ENCODE measurements at places on chromosomes 6 and 20.

DNA sequence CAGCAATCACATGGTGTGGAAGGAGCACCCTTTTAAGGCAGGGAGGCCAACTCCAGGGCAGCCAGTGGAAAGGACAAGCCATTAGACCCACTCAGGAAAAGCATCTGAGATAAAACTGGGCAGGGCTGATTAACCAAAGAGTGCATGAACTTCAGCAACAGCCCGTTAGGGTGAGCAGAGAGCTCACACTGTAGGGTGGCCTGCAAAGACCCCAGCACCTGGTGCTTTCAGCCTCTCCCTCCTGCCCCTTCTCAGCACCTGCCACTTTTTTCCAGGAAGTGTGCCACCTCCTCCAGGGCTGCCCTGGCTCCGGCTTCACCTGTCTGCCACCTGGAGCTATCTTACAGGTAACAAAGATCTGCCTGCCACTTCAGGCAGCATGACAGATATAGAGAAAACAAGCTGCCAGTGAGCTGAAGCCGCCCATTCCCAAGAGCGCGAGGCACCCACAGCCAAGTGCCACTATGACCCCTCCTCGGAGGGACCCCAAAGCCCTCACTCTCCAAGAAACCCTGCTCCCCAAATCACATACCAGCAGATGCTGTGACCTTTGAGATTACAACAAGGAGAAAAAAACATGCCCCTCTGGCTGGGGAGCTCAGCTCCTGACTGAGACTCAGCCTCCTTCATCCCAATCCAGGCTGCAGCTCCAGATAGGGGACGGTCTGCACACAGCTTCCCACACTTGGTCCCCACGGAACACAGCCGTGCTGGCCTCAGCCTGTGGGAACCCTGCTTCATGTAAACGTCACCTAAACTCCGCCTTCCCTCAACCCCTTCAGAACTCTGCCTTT is 71.2 kb downstream of the ABHD12 start:
- DNase-seq = peak; percentile 34

DNA sequence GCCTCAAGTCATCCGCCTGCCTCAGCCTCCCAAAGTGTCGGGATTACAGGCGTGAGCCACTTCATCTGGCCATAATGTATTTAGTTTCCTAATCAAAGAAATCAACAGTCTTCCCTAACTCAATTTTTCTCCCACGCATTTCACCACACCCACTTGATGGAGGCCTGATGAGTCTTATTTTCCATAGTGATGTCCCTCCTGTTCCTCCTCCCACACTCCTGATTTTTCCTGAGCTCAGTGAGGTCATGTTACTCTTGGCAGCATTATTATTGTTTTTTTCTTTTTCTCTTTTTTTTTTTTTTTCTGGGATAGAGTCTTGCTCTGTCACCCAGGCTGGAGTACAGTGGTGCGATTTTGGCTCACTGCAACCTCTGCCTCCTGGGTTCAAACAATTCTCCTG is 8.9 kb downstream of the ABRACL start:
- DNase-seq = no peak

- no peak for DNase-seq
Measured at GRCh38 chr6:159473475-159474263, 219.4 kb downstream of the SOD2 start.

DNA sequence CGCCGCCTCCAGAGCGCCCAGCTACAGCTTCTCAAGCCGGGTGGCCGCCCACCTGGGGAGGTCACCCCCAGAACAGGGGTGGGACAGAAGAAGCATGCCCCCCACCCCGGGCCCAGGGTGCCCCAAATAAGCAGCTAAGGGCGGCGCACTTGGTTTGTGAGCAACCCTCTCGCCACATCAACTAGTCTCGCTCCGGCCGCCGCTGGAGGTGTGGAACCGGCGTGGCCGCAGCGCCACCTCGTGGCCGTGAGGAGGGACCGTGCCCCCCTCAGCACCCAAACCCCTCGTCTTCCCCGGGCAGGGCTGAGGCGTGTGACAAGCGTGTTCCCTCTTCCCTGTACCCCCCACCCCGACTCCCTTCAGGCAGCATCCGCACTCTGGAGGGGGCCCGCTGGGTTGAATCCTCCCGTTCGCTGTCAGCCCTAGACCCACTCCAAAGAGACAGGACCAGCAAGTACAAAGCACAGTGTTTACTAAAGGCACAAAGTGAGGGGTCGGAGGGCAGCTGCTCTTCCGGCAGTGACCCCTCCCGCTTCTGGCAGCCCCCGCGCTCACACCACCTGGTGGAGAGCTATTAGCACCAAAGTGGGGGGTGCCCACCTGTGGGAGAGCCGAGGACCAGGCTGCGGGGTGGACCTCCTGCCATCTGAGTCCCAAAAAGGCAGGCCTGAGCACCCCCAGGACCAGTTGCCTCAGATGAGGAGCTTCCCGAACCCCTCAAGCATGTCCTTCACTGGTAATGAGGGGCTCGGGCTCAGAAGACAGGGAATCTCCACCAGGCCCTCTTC is 45.4 kb downstream of the MDFI start:
- peak; percentile 59 for DNase-seq

DNA sequence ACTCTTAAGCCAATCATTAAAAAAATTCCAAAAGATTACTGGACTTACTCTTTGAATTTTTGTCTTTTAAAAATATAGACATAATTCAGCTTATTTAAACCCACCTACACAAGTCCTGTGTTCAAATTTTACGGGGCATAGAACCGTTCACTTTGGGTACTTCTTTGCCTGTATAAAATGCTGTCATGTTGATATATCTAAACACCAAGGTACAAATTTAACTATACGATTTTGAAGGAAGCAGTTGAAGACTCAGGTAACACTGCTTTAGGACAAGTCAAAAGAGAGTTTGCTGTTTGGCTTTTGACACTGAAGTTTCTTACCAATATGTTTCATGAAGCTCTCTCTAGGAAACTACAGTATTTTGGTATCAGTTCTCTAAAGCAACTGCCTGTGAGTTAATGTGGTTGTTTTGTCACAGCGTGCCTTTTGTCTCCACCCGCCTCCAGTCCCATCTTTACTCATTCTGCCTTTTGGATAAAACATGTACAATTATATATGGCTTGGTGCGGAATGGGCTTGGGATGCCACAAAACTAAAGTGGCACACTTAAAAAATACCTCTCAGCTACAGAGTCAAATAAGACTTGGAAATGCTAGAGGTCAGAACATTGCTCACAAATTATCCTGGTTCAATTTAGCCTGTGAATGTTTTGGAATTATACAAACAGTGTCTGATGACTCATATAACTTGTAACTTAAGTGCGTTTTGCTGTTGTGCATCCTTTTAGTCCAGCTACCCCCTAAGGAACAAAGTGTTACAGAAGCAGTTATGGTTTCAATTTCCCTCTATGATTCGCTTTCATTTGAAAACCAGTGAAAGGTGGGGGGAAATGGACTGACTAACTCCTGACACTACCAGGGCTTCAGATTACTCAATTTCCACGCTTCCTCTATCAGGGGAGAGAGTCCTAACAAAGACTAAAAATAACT is 38.7 kb downstream of the RGS17 start:
- no peak for DNase-seq

GRCh38 chr6:2970034-2970685 is 1.2 kb downstream of the SERPINB6 start:
- DNase-seq = no peak

DNA sequence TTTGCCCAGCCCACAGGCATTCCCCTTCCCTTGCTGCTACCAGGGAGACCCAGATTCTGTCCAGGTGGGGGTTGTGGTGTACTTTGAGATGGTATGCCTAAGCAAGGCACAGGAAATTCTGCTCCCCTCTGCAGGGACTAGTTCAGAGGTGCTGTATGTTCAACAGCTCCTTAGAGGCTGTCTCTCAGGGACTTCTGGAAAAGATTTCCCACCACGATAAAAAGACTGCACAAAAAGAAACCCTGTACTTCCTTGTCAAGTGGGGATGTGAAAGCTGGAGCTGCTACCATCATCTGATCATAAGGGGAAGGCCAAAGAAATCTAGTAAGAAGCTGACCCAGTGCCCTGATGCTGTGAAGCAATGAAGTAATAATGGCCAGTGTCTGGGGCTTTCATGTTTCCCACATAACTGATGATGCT is 51.5 kb upstream of the SMIM29 start:
- no peak for DNase-seq

DNA sequence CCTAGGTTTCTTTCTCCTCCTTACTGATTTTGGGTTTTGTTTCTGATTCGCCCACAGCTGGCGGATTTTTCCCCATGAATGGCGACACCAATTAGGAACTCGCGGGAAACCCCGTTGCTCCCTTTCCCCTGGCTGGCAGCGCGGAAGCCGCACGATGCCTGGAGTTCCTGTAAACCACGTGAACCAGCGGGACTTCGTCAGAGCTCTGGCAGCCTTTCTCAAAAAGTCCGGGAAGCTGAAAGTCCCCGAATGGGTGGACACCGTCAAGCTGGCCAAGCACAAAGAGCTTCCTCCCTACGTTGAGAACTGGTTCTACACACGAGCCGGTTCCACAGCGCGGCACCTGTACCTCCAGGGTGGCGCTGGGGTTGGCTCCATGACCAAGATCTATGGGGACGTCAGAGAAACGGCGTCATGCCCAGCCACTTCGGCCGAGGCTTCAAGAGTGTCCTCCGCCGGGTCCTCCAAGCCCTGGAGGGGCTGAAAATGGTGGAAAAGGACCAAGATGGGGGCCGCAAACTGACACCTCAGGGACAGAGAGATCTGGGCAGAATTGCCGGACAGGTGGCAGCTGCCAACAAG is 3.2 kb upstream of the SEC23B start:
- peak; percentile 26 for DNase-seq

GRCh38 chr20:64220891-64221527 is 34.5 kb upstream of the PCMTD2 start:
- DNase-seq = no peak

DNA sequence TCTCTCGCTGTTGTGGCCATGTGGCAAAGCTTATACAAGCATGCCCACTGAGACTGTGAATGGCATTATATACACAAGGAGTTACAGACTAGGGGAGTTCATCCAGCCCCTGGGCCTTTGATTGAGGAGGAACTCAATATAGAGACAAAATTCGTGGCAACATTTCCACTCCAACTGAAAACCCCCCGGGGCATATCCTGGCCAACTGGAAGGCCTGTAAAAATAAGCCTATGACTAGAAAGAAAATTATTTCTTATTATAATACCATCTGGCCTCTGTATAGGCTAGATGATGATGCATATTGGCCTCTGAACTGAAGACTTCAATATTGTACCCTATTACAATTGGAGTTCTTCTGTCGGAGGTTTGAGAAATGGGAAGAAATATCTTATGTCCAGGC is 175.5 kb upstream of the GJE1 start:
- DNase-seq = no peak

- no peak for DNase-seq
Measured at GRCh38 chr6:90516074-90516660, 70.7 kb downstream of the MAP3K7 start.

GRCh38 chr6:150302520-150303176 is 66.2 kb upstream of the IYD start:
- DNase-seq = no peak

DNA sequence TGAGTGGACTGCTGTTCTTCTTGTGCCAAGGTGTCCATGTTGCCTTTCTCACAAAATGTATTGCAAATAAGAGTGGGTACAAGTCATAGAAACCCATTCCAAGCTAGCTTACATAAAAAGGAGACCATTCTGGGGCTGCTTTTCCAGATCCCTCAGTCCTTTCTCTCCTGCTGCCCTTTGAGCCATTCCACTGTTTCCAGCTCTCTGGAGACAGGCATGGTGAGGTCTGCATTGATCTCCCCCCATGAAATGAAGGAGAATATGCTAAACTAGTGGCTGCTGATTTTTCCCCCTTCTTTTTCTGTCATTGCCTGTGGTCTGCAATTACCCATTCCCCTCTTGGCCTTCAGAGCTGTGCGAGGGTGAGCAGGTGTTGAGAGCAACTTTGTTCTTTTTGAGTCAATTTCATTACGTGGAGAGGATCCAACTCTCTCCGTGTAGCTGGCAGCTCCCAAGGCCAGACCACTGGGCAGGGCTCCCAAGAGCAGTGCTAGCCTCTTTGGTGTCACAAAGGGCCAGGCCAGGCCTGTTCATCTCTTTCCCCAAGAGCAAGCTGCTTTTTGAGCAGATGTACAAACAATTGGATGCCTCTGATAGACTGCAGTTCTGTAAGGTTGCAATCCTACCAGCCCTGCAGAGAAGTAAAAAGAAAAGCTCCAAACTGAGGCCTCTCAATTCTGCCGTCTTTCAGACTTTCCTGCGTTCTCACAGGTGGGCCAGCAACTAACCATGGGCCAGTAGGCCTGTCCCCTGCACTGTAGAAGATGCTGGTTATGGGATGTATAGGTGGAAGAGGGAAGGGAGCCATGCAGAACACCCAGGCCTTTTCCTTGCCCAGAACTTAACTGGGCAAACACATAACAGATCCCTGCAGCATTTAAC is 96.1 kb upstream of the ARMC2 start:
- no peak for DNase-seq

DNA sequence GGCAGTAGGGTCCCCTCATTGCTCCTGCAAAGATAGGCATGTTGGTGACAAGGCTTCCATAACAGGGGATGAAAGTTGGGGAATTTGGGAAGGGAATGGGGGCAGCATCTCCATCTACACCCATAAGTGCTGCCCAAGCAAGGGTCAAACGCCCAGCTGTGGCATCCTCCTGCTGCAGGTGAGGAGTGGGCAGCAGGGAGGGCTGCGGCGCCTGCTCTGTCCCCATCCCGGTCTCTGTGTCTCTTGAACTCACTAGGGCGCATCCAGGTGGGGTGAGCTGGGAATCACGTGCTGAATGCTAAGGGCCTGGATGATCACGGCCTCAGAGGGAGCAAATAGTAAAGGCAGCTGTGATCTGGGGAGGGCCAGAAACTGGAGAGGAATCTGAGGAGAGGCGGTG is 9.1 kb downstream of the MICA start:
- DNase-seq = no peak

DNA sequence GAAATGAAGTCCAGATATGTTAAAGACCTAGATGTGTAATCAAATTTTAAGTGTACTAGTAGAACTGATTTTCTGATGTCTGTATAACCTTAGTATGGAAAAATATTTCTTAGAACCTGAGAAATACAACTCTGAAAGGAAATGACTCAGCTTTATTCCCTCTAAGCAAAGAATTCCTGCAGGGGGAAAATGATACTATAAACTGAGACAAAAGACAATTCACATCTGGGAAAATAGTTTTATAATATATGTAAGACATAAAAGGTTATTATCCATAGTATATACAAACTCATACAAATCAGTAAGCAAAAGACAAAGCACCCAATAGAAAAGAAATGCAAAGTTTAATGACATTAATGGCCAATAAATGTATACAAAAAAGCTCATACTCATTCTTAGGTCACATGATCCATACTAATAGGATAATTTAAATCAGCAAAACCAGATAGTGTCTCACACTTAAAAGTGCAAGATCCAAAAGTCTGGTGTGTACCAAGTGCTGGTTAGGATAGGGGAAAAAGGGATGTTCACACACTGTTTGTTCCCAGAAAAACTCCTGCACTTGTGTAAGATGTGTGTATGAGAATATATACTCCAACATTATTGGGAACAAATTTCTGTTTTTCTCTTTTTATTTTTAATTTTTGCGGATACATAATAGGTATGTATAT is 22.6 kb downstream of the RNF217 start:
- DNase-seq = no peak

DNA sequence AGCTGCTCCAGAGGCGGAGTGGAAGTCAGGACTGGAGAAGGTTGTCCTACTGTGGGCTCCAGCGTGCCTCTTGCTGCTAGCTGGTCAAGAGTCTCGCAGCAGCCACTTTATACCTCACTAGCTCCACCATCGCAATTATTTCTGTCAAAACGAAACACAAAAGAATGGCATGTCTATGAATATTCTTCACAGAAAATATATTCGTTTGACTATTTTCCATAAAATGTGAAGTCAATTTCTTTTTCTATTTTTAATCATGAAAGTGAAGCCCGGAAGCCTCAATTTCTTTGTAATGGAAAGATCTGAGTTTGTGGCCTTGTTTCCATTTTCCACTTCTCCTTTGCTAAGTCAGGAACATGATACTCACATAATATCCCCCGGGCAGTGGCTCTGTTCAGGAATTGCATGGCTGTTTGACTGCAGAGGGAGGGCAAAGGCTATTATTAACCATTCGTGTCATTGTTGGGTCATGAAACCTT is 51.7 kb downstream of the DTD1 start:
- no peak for DNase-seq
